ENCODE measurements at places on chromosomes 7 and 10.
A peak's percentile ranks its signal among the peaks of the same experiment; 100 is the strongest.

DNA sequence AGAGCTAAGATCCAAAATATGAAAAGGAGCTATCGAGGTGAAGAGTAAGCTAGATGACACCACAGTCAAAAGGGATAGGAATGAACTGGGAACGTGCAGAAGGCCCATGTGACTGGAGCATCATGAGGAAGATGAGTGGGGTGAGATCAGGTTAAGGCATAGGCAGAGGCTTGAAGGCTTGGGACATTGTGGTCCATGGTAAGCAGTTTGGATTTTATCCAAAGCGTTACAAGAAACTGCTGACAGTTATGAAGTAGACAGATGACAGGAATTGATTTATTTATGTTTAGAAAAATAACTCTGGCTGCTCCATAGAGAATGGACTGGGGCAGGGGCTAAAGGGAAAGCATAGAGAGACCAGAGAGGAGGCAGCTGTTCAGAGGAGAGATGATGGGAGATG is 18.1 kb upstream of the PANK1 start:
- no peak for DNase-seq

DNA sequence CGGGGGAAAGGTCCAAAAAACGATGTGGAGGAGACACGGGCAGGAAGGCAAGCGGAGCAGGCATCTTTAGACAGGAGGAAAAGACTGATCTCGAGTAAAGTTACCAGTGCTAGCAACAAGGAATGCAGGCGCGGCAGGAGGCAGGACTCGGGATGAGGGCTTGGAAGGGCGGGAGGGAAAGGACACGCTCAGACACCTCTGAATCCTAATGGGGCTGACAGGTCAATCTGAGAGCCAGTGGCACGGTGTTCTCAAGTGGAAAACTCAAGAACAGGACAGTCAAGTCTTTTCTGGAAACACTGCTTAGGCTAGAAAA is 155.3 kb upstream of the COBL start:
- DNase-seq, result no peak

DNA sequence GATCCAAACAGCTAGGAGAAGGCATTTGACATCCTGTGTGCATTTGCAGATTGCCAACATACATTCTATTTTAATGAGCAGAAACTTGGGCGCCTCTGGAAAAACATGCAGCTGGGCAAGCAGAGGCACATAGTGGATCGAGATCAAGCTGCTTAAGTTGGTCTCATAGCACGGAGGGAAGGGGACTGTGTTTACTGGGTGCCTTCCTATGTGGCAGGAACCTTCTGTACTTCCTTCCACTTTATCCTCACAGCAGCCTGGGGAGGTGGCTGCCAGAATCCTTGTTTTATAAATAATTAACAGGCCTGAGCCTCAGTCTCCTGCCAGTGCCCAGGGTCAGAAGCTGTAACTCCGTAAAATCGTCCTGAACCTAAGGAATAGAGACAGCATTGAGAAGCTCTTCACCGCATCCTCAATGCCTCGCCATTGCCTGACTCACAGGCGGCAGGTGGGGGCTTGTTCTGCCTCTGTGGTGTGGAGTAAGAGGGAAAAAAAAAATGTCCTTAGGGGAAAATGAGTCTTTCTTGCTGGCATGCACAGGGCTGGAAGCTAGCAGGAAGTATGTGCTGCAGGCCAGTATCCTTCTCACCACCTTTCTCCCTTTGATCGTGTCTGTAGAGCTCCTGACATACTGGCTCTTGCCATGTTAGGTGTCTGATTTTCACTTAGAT is 6.2 kb downstream of the VWA2 start:
- DNase-seq, result no peak

- DNase-seq, result no peak
Measured at GRCh38 chr10:34641147-34641912, 173.8 kb downstream of the PARD3 start.

- DNase-seq, result peak; percentile 60
Measured at GRCh38 chr7:107661081-107661864, 645 bp downstream of the SLC26A4 start.

GRCh38 chr10:49595713-49596492 is 14.2 kb upstream of the SLC18A3 start:
- no peak for DNase-seq

DNA sequence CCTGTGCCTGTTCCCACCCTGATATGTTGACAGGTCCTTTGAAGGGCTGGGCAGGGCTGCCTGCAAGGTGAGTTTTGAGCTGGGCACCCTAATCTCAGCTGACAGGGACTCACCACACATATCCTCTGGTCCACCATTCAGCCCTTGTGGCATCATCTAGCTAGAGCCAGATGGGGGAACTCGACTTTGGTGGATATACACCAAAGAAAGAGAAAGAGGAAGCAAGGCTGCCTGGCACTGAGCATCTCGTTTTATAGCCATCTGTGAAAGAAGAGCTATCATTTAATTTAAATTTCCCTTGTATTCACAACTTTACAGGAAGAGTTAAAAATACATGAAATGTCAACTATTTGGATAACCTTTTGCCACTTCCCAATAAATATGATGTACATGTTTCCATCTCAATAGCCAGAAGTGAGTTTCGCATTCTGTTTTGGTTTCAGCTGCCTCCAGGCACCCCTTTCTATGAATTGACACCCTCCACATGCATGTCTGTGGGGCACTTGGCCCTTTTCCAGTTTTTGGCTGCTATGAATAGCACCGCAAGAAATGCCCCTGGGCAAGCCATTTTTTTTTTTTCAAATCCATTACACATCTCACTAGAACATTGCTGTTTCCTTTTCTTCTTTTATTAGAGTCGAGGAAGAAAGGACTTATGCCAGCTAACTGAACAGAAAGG is 22.9 kb upstream of the GRB10 start:
- peak; percentile 54 for DNase-seq

- DNase-seq, result no peak
Measured at GRCh38 chr7:18363751-18364380, 131.7 kb upstream of the HDAC9 start.

- no peak for DNase-seq
Measured at GRCh38 chr10:73459683-73460314, 26.4 kb upstream of the MSS51 start.

DNA sequence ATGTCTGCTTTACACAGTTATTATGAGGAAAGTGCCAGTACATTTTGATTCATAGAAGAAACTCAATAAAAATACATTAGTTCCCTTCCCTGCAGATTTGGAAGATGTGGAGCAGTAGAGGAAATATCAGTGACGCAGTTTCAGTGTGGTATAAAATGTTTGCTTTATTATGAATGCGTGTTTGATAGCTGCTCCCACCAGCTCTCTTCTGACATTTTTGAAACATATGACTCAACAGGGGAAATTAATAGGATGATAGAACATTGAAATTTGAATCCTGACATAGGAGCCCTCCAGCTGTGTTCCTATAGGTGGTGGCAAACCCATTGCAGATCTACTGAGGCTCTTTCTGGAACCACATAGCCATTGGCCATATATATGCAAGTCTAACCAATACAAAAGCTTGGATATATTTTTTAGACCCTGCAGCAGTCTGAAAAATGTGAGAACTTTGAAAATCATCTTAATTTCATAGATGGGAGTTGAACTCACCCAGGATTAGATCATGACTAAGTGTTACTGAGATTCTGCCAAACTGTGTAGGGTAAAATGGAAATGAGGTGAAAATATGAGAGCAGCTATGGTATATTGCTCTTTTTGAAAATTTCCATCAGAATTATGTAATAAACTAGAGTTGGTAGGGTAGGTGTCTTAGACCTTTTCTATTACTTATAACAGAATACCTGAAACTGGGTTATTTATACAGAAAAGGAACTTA is 47.8 kb downstream of the BZW2 start:
- DNase-seq, result no peak

- DNase-seq, result no peak
Measured at GRCh38 chr10:124748953-124749645, 4.9 kb upstream of the FAM53B start.

- DNase-seq, result no peak
Measured at GRCh38 chr7:89023206-89023605, 227.7 kb upstream of the TEX47 start.

GRCh38 chr10:30355601-30356000 is 6.5 kb upstream of the MTPAP start:
- no peak for DNase-seq

GRCh38 chr7:84865560-84865959 is 321.3 kb downstream of the SEMA3D start:
- no peak for DNase-seq

DNA sequence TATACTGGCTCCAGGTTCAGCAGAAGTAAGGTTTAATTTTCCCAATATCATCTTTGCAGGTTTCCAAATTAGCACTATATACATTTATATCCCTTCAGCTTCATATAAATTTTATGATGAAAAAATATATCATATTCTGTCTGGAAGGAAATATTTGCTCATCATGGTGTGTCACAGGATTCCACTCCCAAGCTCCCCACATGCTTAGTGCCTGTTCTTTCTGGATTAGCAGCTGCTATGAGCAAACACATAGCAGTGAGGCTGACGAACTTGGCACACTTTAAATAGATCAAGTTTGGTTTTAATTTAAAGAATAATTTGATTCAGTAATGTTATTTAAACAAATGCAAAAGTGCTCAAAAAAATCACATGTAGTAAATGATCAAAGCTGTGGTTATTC is 251.9 kb downstream of the AGMO start:
- DNase-seq, result no peak

GRCh38 chr7:40419806-40420205 is 285.0 kb downstream of the SUGCT start:
- DNase-seq, result no peak

DNA sequence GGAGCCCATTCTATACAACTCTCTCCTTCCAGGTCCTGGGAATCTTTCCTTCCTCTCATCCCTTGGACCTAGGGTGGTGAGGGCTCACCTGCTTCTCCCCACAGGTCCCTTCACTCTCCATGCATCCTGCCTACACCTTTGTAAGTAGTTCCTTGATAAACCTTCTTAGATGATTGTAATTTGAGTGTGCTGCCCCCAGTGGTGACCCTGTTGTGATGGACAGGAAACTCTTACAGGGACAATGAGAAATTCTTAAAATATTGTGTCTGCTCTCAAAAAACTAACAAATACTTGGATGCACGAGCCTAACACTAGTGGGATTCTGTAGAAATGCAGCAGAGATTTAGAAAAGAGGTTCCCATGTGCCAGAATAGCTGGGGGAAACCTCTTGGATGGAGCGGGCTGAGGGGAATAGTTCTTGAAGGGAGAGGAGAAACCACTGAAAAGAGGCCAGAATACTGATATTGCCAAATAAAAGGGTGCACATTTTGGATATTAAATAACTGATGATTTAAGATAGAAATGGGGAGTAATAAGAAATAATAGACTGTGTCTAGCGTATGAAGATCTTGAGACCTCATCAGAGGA is 6.7 kb upstream of the PAXIP1 start:
- DNase-seq, result no peak

DNA sequence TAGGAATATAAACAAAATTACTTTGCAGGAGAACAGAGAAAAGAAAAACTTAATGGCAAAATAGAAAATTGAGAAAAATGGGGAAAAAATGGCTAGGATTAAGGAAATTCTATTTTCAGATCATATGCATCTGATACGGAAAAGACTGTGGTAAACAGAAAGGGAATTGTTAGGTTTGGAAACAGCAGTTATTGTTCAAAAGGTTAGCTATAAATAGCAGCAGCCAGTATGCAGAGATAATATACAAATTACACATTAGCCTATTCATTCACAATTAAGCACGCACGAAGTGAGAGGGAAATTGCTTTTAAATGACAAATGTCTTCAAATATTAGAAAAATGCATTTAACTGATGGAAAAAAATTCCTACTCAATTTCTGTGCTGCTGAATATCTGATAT is 224.1 kb upstream of the FAM3C start:
- DNase-seq, result no peak

GRCh38 chr10:80771902-80772555 is 234.3 kb downstream of the SH2D4B start:
- DNase-seq, result no peak

DNA sequence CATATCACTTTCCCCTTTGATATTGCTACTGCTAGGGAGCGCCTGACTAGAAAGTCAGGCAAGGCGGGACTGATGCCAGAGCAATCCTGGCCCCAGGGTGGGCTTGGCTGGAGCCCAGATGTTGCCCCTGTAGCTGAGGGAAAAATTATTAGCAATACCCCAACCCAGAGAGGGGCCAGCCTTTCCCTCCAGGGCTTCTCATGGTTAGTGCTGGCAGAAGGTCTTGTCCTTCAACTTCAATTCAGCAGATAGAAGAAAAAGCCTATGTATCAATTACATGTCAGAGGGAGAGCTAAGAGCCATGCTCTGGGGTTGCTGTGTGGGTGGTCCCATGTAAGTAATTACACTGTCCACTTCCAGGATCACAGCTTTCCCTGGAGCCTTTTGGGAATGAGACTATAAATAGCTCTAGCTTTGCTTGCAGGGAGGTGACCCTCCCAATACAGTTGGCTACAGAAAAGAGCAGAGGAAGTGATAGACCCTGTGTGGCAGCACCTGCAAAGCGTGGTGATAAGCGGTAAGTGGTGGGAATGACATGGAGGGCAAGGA is 579.1 kb downstream of the CCSER2 start:
- no peak for DNase-seq

DNA sequence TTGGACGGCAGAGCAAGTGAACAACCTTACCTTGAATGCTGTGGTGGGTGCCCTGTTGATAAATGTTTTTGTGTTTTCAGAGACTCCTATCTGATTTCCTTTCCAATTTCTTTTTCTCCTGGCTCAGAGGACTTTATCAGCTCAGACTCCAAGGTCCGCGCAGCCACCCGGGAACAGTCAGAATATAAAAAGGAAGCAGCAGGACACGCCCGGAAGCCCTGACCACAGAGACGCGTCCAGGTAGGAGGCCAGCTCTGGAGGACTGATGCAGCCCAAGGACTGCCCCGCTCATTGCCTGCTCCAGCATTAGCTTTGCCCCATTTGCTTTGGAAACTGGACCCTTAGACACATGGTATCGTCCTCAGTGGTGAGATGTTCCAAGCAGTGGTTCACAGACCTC is 61.3 kb downstream of the TACC2 start:
- DNase-seq, result no peak

DNA sequence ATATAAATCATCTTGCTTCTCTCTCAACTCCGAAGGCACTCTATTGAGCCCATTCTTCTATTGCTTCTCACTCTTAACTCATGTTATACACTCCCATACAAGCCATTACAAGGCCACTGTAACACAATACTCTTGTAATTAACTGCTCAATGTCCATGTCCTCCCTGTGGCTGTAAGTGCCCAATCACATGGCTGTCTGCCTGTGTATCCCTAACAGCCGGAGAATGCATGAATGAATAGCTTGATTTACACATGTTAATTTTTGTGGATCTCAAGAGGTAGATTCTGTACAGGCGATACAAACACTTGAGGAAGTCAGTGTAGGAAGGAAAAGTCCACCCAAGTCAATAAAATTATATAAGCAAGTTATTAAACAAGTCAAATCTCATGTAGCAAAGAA is 215.6 kb downstream of the DOCK4 start:
- DNase-seq, result peak; percentile 20

DNA sequence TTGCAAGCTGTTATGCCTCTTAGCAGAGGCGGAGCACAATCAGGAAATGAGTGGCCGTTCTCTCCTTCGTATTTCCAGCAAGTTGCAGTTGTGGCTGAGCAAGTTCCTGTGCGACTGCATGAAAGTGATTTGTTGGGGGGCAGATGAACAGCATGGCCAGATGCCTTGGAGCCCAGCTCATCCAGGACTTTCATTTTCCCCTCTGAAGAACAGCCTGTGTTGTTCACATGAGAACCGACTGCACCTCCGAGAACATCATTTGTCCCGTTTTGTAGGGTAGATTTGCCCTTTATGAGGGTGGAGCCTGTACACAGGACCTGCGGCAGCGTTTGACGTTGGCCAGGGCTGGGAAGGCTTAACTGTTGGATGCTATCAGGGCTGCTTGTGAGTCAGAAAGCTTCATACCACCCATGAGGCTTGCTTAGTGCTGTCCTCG is 4.4 kb downstream of the BAG3 start:
- DNase-seq, result no peak
